ENCODE measurements at places on chromosomes 2 and 18.

- no peak for DNase-seq
These were observed 5.7 kb upstream of the SPATS2L start for GRCh38 chr2:200300638-200301314.

DNA sequence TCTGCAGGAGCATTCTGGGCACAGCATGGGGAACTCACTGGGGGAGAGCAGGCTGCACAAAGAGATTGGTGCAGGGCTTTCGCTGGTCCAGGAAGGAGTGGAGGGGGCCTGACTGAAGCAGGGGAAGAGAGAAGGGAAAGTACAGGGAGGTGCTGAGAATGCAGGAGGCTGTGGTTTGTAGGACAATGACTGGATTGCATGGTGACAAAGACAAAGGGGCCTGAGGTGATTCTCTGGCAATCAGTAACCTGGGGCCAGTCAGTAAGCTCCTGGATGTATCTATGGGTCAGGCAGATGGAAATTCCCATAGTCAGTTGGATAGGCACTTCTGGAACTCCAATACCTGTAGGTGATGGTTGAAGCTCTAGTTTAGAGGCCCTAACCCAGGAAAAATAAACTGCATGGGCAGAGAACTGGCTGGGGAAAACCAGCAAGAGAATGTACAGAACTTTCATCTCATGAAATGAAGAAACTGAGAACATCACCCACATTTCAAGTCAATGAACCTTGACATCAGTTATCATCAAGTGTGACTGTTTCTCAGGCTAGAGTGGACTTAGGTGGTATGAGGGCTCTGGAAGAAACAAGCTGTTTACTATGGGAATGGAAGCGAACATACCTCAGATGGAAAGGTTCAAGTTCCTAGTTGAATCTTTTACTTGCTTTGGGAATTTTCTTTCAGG lies 193.2 kb downstream of the TPGS2 start:
- DNase-seq: no peak

GRCh38 chr2:51265539-51265938 lies 233.6 kb upstream of the NRXN1 start:
- DNase-seq: no peak

GRCh38 chr2:211816754-211817153 lies 721.8 kb downstream of the ERBB4 start:
- DNase-seq: no peak

GRCh38 chr2:12045864-12046291 lies 299.4 kb downstream of the LPIN1 start:
- no peak for DNase-seq

- no peak for DNase-seq
These were observed 251.8 kb downstream of the MEIS1 start for GRCh38 chr2:66686755-66687154.

DNA sequence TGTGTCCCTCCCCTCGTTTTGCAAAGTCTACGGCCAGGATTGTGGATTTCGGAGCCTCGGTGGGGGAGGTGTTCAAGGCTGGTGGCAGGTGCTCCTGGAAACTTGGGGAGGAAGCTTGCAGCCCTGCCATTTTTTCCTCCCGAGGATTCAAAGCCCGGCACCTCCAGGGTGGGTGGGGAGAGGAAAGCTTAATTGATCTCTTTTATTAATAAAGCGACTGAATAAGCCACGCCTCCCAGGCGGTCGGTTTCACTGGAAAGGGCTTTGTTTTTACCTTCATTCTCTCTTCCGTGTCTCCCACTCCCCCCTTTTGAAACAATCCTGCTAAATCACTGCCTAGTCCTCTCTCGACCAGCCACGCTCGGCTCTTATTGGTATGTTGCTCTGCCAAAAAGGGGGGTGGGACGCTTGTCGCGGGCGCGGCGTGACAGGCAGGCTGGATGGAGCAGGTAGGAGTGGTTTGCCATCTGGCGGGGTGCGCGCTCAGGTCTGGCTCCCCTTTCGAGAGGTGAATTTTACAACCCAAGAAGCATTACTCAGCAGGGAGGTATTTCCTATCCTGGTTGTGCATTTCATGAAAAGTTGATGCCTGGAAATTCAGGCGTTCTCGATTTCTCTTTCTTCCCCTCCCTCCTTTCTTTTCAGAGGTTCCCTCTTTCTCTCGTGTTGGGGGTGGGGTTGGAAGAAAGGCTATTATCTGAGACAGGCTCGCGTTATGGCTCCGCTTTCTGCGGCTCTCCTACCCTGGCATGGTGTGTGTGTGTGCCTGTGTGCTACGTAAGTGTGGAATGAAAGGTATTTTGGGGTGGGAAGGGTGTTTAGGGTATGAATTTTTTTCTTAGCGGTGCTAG lies 1.4 kb downstream of the NEDD4L start:
- peak; percentile 67 for DNase-seq

DNA sequence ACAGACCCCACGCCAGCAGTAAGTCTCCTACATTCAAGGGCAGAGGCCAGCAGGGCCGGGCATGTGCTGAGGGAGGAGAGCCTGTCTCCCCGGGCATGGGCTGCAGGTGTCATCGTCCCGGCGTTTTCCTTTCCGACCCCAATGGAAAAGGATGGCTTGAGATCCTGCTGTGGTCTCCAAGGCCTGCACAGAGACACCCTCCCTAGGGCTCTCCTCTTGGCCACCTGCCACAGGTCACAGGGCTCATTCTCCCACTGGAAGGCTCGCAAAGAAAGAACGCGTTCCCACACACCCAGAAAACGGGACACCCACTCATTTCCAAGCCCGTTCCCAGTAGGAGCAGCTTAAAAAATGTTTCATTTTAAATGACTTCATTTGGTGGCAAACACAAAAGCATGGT lies 41.0 kb downstream of the DIPK1C start:
- DNase-seq: no peak

DNA sequence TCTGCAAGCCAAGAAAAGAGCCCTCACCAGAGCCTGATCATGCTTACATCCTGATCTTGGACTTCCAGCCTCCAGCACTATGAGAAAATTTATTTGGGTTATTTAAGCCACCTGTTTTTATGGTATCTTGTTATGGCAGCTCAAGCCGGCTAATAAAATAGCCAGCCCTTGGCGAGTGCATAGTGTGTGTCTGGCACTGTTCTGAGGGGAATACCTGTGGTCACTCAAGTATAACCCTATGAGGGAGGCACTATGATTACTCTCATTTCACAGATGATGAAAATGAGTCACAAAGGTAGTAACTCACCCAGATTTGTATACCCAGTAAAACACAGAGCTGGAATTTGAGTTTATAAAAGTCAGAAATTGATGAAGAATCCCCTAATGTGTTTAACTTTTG lies 556.9 kb upstream of the SETBP1 start:
- DNase-seq: no peak

- DNase-seq: no peak
These were observed 184.8 kb downstream of the LRP1B start for GRCh38 chr2:141946016-141946415.

GRCh38 chr2:104944495-104944894 lies 90.6 kb downstream of the POU3F3 start:
- DNase-seq: no peak

DNA sequence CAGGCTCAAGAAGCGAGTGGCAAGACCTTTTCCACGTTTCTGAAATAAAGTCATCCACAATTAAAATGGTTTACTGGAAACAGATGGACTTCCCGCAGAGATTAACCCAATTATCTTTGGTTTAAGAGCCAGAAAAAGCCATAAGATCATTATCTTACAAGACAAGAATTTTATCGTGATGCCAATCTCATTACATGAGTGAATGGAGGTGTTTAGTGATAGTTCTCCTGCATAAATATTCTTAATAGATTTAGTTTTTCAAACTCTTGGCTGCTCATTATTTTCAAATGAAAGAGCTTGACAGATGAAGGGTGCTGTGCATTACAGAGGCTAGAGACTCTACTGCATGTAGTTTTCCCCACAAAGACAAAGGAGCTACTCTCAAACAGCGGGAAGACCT lies 1028.4 kb upstream of the PIK3C3 start:
- DNase-seq: no peak

- DNase-seq: peak; percentile 11
These were observed 88.2 kb downstream of the GALNT14 start for GRCh38 chr2:31049916-31050588.

GRCh38 chr2:192885569-192886160 lies 690.9 kb upstream of the TMEFF2 start:
- no peak for DNase-seq

GRCh38 chr2:34848691-34849090 lies 1249.6 kb upstream of the FAM98A start:
- DNase-seq: no peak

- no peak for DNase-seq
These were observed 243.0 kb upstream of the SPRED2 start for GRCh38 chr2:65675350-65675749.

DNA sequence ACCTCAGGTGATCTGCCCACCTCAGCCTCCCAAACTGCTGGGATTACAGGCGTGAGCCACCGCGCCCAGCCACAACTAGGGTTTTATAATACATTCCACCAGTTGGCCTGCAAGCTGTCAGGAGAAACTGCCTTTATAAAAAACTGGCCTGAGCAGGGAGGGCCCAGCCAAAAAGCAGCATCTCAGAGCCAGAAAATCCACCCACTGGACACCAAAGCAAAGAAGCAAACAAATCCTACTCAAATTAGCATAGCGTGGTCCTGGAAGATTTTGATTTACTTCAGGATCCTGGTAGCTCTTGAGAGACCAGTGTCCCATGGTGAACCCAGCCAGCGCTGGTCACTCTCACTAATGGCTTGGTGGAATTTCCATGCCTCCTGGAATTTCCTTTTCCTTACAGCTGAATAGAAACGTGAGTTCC lies 60.0 kb upstream of the PXDN start:
- DNase-seq: peak; percentile 53

GRCh38 chr2:75033516-75033915 lies 75.1 kb downstream of the POLE4 start:
- DNase-seq: no peak

- DNase-seq: no peak
These were observed 17.4 kb upstream of the COL6A3 start for GRCh38 chr2:237431372-237431771.

DNA sequence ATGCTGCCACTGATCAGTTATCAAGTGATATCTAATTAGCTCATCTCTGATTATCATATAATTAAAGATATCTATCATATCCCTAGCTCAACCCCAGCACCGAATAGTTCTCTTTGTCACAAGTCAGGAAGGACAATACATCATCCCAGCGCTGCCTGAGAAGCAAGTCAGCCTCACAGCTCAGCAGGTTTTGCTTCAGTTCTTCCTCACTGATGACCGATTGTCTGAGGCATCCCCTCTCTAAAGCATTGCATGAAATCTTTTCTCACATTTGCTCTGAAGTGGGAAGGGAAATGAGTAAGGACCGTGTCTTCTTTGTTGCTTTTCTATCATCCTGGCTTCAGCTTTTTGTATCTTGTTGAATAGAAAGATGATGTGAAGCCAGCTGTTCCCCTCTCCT lies 247.9 kb downstream of the CMPK2 start:
- DNase-seq: no peak

- no peak for DNase-seq
These were observed 74.3 kb upstream of the MMADHC start for GRCh38 chr2:149661844-149662243.

DNA sequence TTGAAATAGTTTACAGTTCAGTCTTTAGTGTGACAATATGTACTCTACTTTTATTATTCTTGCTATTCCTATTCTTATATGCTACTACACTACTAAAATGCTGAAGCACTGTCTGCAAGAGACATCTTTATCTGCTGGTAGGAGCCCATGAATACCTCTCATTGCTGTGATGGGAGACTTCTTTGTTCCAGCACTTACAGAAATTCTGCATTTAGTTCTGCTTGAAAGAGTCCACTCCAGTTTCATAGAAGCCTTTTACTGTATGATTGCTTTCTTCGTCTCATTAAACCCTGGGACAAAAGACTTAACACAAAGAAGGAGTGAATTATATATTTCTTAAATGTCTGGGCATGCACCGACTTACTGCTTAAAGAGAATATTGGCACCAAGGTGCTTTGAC lies 272.7 kb downstream of the CD226 start:
- no peak for DNase-seq

DNA sequence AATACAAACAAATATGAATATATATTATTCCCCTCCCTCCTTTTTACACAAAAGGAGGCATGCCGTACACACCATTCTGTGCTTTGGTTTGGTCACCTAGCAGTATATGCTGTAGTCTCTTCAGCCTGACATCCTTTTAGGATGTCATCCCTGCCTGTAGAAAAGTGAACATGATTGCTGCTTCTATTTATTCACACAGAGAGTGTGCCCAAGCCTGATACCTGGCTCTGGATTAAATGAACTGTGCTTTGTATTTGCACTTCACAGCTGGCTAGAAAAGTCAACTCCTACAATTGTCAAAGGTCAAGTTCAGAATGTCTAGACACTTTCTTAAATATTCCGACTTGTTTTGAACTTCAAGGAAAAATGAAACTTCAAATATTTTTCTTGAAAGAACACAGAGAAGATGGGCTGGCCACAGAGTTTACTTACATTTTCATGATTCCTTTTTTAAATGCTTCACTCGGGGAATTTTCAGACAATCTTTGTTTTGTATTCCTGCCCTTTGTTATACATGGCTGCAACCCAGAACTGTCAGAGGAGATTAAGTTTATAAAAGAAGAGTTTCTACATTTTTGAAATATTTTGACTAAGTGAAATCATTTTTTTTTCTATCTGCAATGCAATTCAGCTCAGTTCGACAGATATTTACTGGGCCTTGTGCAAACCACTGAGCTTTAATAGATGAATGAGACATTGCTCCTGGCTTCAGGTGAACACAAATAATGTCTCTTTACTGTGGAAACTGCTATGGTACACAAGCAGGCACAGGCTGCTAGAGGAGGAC lies 33.5 kb downstream of the DAPL1 start:
- DNase-seq: no peak

DNA sequence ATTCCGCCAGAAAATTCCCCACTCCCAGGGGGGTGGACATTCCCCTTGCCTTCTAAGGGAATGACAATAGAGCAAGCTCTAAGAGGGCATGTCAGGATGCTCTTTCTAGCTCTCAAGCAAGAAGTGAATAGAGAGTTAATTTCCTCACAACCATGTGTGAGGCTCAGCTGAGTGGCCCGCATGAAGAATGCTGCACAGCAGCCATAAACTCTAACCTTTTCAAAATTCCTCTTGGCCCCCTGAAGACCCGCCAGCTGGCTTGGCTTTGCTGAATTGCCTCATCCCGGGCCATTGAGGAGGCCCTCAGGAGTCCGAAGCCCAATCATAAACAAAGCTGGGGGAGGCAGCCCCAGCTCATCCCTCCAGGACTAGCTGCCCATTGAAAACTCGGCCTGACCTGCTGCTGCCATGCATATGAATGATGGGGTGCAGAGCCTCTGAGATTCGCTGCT lies 38.2 kb downstream of the NRP2 start:
- DNase-seq: no peak

- no peak for DNase-seq
These were observed 978 bp upstream of the TUBA4A start for GRCh38 chr2:219254590-219255201.

All from left forelimb (tissue), 1 donor.